ENCODE measurements at places on chromosomes 5 and 9. TPM values are rescaled to one million over a fixed set of nuclear protein-coding genes. Genes with fewer than 3 reads are reported as not detected.

SLC36A2 gene
- polyA plus RNA-seq = not detected

TLX3 gene
- polyA plus RNA-seq = not detected

LCN9 gene
- not detected for polyA plus RNA-seq

SHC3 gene
- polyA plus RNA-seq = not detected

GRCh38 chr5:142221091-142221860 lies 103.5 kb downstream of the SPRY4 start:
- no peak for DNase-seq

DNA sequence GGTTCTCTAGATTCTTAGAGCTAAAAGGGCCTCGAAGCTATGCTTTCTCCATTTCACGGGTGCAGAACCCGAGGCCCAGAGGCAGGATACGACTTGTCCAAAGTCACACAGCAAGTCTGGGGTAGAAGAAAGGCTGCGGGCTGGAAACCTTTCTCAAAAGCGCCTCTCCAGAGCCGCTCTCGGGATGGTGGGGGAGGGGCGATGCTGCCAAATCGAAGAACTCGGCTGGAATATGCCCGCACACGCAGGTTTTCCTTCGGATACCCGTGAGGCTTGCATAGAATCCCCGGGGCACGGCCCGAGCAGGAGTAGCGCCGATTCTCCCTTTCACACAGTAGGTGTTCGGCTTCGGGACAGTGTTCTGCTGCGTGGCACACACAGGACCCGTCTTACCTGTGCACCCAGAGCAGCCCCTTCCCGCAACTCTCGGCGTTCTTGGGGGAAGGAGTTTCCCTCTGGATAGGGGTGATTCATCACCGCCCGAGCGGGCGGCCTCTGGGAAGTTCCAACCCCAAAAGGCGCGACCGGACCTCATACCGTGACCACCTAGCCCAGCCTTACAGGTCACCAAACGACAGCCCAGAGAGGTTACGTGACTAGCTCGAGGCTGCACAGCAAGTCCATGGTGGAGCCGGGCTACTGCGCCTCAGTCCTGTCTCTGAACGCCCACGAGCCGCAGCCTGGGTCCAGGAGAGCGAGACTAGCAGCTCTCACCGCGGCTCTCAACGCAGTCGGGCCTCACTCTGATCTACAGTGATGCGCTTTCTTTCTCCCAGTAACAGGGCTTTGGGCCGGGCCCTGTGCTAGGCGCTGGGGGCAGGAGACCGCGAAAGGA lies 4.1 kb downstream of the PAX5 start:
- DNase-seq = no peak

GRCh38 chr9:37187713-37188439 lies 67.5 kb downstream of the ZCCHC7 start:
- no peak for DNase-seq

- DNase-seq = no peak
Observed at GRCh38 chr5:76691467-76692273, 24.3 kb upstream of the F2R start.

DNA sequence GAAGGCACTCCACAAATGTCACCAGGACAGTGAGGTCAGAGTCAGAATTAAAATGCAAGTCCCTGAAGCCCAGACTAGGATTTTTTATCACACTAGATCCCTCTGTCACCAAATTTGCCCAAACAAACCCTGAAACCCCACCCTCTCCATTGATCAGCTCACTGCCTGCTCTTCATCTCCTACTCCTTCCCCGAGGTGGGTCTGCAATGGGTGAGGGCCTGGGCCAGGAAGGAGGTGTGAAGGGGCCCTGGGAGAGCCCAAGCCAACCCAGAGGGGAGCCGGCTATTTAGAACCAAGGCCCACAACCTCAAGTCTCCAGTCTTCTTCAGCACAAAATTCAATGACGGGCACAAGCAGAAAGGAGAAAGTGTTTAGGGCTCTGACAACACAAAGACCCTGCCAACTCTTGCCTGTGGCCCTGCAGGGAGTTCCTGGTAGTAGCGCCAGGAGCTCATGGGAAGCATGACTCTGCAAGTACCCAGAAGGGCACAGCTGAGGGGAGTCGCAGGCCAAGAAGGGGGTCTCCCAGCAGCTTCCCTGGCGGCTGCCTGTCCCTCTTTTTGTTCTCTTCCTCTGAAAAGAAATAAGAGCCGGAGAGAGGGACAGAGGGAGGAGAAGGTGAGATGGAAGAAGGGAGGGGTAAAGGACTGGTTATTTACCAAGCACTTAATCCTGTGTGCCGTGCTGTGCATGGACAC lies 5.5 kb downstream of the FOXI1 start:
- no peak for DNase-seq

DNA sequence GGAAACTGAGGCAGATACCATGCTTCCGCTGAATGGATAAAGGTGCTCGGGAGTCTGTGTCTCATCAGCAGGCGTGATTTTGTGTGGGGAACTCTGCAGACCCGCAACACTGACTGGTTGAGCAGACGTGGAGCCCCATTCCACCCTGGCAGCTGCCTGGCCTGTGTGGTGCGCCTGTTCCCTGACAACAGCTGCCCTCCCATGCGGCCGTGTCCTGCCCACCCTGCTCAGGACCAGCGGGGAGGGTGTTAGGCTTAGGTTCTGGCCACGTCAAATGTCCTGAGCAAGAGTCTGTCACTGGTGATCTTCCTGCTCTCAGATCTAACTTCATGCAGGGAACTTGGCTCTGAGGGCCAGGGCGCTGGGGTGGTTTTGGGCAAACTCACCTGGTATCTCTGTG lies 417.7 kb upstream of the IRX4 start:
- DNase-seq = no peak

DNA sequence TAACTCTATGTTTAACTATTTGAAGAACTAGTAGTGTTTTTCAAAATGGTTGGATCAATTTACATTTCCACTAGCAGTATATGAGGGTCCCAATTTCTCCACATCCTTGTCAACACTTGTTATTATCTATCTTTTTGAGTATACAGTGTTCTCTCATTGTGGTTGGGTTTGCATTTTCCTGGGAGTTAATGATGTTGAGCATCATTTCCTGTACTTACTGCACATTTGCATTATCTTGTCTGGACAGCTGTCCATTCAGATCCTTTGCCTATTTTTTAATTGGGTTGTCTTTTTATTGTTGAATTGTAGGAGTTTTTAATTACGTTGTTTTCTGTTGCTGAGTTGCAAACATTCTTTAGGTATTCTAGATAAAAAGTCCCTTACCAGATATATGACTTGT lies 103.4 kb upstream of the LRRTM2 start:
- DNase-seq = no peak

- no peak for DNase-seq
Observed at GRCh38 chr9:132879457-132880323, 992 bp downstream of the SPACA9 start.

DNA sequence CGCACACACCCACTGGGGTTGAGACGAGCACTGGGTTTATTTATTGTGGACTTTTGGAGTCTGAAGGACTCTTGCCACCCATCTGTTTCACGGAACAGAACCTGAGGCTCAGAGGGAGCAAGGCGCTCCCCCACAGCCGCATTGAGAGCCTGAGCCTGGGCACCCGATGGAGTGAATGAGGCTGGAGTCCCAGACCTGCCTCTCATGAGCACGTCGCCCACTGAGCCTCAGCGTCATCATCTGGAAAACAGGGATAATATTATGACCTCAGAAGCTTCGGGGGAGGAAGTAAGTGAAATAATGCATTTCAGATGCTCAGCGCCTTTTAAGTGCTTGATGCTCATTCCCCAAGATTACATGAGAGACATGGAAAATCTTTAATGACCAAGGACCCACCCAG lies 5.5 kb downstream of the NEK6 start:
- DNase-seq = no peak

DNA sequence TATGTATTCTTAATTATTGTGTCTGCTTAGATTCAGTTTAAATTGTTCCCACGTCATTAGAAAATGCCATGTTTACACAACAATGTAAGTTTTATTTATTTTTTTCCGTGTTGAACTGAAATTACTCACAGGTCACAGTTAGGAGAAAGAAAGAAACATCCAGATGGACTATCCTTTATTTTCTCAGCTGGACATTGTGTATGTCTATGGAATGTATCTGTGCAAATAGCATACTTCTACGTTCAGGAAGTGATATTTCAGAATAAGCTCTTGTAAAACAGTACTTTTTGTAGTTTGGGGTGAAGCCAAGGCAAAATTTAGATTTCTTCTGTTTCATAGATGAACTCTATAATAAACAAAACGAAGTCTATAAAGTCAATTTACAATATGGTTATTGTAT lies 249.0 kb upstream of the ZNF608 start:
- no peak for DNase-seq

DNA sequence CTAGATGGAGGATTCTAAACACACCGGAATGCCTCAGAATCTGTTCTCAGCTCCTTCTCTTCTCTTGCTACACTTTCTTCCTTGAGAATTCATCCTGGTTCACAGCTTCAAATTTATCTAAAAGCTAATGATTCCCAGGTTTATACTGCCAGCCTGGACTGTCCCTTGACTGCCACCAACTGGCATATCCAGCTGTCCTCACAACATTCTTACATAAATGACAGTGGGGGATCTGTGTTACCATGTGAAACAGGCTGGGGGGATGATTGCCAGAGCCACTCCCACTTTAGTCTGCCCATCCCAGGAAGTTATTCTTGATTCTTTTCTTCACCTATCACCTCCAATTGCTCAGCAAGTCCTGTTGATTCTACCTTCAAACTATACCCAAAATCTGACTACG lies 27.2 kb upstream of the ZFR start:
- DNase-seq = no peak

DNA sequence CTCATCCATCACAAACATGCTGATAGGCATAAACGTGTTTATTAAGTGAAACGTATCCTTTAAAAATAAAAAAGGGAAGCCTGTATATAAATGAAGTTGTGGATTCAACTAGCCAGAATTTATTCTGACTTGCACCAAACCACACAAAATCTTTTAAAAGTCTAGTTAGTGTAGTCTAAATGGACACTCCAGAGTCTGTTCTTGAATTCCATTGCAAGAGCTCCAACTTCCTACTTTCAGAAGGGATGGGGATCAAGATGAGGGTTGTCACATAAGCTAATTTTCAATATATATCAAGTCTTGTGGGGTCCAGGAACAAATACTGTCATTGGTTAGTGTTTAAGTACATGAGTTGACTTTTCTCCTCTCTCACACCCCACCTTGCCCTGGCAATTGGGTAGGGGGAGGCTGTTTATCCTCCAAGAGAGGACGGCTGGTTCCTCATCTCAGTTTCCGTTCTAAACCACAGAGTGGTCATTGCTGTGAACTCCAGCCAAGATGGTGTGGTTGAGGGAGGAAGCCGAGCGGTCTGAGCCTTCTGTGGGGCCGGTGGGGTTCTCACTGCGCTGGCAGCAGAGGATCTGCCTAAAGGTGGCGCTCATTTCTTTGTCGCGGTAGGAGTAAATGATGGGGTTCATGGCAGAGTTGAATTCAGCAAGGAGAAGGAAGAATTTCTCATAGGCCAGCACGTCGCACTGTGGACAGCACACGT lies 163.2 kb downstream of the LPAR1 start:
- DNase-seq = no peak

DNA sequence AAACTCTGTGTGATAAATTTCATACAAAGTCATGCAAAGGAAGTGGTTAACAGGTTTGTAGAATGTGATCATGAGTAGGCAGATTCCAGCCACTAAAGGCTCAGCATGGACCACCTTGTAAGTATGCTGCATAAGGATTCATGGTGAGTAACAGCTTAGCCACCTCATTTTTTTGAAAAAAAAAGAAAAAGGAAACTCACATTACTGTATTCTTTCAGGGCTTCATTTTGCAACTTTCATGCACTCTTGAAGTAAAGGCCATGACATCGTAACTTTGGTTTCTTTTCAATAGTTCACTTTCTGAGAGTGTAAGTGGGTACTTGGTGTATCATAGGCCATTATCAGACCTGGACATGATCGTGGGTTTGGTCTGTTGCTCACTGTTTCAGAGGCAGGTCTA lies 175.1 kb downstream of the PCSK1 start:
- DNase-seq = no peak

- DNase-seq = no peak
Observed at GRCh38 chr9:24801344-24801743, 255.6 kb upstream of the IZUMO3 start.

DNA sequence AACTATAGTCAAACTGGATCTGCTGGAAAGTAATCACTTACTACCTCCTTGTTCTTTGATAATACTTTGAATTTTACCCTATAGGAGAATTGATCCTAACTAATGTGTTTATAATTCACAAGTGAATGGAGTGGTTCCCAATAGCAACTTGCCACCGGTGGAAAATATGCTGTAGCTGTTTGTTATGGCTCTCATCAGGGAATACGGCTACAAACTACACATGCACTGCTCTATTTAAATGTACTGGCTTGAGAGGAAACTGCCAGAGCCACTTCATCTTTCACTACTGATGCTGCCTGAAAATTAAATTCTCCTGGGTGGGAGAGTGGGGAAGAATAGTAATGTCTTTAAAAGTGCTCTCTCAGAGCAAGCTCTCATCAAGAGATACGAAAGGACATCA lies 448.5 kb upstream of the GRAMD2B start:
- no peak for DNase-seq

DNA sequence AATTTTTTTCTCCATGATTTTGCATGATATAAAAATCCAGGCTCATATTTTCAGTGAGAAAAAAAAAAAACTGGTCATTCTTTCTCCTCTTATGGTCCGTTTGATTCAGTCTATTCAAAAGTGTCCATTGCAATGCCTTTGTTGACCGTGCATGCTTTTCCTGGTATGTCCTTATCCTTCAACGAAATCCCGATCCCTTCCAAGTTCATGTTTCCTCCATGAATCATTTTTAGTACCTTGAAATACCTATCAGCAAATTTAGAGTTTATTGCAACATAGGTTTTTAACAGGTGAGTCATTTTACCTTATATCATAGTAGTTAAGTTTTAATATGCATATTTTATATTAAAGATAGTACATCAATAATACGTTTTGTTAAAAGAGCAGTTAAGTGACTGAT lies 773.8 kb upstream of the CHD1 start:
- DNase-seq = no peak

DNA sequence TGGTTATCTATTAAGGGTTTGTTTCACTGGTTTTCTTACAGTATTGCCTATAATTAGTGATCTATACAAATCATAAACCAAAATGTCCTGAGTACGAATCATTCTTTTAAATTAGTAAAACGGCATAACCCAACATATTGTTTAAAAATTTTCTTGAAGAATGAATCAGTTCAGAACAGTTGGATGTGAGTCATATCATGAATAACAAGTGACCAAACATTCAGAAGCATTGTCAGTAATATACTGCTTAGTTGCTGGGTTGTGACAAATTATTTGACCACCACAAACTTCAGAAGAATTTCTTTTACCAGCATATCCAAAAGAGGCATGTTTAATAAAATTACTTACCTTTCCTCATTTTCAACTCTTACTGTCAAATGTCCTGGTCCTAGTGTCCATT lies 111.2 kb downstream of the UNC13B start:
- DNase-seq = no peak
